Germinal center (tissue), 1 donor: ENCODE measurements at places on chromosomes 12 and 14.

DNA sequence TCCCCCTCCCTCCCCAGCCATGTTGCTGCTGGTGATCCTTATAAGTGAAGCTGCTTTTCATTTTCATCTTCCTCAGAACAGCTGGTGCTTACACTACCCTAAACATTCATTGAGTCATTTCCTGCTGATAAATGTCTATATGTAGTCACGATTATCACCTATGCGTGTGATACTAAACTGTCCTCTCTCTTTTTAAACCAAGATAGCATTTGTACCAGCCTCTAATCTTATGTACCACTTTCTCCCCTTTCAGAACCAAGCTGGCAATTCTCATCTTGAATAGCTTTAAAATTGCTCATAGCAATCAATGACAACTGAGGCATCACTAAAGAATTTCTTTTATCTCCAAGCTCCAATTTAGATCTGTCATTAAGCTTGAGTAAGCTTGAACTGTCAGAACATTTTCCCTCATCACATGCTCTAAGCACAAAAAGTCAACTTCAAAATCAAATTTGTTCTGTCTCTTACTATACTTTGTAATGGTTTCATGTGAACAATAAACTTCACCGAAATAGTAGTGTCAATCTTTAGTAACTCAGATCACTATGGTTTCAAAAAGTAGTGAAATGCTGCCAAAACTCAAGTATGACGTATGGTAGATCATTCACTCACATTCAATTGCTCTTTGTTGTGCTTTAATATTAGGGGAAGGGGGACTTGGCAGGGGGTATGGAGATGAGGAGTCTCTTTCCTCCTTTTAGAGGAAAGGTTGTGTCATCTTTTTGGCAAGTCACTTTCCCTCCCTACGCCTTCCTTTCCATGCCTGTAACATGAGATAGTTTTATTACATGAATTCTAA lies 178.1 kb upstream of the NOVA1 start:
- DNase-seq: no peak

- no peak for DNase-seq
Measured at GRCh38 chr14:23364164-23365035, 572 bp downstream of the EFS start.

DNA sequence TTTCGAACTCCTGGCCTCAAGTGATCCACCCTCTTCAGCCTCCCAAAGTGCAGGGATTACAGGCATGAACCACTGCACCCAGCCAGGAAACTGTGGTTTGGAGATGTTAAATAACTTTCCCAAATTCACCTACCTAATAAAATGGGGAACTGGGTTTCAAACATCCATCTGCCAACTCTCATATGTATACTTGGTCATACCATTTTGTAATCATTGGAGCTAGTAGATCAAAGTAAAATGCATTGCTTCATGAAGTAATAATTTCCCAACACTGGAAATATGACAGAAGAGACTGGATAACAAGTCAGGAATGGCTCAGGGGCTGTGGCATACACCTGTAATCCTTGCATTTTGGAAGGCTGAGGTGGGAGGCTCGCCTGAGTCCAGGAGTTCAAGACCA lies 5.3 kb upstream of the HECTD1 start:
- no peak for DNase-seq

DNA sequence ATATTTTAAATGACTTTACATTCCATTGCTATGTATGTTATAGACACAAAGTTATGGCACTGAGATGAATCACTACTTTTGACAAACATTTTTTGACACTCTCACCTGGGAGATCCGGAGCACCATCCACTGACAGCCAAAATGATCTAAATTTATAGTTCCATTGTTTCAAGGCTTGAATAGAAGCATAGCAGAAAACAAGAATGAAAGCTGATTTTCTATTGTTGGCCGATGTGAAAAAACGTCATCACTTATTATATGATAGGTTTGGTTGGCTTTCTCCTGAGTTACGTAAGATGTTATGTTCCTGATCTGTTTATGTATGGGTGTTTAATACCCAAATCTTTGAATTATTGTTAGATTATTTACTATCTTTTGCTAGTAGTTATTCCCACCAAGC lies 306.2 kb downstream of the PAWR start:
- DNase-seq: no peak

GRCh38 chr12:57119294-57120085 lies 8.3 kb upstream of the STAT6 start:
- DNase-seq: no peak

DNA sequence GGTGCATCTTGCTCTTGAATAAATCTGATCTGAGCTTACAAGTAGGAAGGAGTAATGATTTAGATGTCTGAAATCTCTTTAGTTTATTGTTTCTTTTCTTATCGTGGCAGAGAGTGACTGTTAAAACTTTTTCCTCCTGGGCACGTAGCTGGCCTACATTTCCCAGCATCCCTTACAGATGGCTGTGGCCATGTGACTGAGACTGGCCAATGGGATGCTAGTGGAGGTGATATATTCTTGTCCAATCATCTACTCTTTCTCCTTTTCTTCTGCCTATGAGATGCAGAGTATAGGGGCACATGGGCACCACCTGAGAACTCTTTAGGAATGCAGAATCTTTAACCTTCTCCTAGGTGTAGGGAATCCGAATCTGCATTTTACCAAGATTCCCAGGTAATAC lies 237.3 kb downstream of the RGS6 start:
- DNase-seq: peak; percentile 19

- DNase-seq: no peak
Measured at GRCh38 chr14:23621204-23621931, 14.8 kb upstream of the DHRS2 start.

GRCh38 chr14:105309371-105309770 lies 5.2 kb upstream of the PACS2 start:
- DNase-seq: no peak

DNA sequence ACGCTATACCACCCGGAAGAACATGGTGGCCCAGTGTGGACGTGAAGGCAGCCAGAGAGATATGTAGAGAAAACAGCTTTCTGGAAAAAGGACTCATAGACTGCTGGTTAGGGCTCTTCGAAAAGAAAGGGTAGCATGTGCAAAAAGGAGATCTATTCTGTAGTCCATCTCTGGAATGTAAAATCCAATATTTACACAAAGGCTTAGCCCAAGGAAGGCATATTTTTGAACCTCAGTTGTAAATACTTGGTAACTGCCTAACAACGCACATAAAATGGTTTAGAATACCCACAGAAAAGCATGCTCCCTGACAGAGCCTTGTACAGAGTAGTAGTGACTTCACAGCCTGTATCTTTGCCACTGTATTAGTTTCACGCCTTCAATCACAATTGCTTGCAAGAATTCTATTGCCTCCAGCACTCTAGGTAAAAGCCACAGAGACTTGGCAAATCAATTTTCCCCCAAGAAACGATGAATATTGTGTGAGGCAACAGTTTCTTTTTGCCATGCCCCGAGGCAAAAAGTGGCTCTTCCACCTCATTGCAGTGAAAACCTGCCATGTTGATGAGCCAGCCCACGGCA lies 59.2 kb downstream of the TRIM9 start:
- DNase-seq: no peak

DNA sequence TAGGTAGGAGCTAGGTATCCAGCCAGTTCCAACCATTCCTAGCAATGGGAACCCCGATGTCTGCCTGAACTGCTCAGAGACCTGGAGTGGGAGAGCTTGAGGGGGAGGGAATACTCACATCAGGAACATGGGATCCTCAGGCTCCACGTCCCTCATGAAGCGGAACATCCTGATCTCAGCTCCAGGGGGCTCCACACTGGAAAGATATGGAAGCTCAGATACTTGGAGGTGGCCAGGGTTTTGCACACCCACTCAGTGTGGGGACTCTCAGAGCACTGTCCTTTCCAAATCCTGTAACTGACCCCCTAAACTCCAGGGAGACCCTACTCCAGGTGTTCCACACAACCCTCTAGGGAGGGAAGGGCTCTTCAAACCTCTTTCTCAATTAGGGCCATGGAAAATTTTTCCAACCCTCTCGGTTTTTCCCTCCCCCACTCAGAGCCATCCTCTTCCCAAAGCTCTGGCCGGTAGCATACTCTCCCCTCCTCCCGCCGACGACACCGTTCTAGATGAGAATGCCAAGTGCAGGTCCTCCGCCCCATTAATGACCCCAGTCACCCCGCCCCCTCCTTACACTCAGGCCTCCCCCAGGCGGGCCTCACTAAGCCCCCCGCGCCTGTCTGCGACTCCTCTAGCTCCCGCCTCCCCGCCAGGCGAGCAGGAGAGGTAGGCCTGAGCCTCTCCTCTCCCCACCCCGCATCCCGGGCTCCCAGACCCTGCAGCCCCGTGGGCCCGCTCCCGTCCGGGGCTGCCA lies 597 bp downstream of the MLF2 start:
- DNase-seq: no peak

DNA sequence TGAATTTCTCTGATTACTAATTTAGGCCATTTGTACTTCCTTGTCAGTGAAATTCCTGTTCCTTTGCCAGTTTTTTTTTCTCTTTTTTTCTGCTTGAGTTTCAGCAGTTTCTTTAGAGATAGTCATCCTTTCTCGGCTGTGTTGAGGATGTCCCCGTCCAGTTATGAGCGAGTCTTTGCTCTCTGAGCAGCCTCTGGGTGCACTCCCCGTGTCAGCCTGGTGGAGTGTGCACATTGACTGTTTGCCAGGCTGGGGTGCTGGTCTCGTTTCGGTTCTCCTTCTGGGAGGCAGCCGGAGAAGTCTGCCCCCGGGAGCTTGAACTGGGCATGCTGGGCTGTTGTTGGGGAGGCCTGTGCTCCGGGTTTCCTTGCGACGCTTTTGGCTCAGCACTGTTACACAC lies 3.0 kb downstream of the PACS2 start:
- DNase-seq: no peak

GRCh38 chr14:51365241-51365965 lies 125.4 kb downstream of the TMX1 start:
- no peak for DNase-seq

- DNase-seq: no peak
Measured at GRCh38 chr12:70543444-70543843, 93.8 kb downstream of the PTPRB start.

- peak; percentile 31 for DNase-seq
Measured at GRCh38 chr12:45244561-45245343, 28.9 kb downstream of the ANO6 start.

DNA sequence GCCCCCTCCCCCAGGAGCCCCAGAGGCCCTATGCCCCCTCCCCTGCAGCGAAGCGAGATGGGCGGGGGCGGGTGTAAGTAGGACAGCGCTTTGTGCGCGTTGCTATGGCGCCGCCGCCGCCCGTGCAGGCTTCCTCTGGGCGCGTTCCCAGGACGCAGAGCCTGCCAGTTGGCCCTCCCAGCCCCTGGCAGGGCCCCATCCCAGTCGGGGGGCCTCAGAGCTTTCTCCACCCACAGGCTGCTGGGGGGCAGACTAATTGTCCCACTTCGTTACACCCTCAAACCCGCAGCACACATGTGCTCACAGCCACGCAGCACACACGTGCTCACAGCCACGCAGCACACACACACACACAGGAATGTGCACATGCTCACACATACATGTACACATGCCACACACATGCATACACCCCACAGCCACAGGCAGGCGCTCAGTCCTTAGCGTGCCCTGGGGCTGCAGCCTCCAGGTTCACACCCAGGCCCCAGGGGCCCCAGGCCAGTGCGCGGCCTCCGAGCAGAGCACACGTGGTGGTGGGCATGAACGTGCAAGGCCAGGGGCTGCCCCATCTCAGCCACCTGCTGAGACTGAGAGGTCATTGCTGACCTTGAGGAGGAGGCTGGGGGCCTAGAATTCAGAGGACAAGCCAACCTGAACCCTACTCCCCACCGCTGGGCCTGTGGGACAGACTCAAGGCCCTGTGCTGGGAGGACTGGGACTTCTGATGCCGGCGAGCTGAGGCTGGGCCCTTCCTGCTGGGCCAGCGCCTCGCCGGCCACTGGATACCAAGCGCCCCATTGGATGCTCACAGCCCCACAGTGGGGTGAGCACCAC lies 15.6 kb downstream of the TRMT61A start:
- DNase-seq: no peak

GRCh38 chr14:51668870-51669269 lies 17.2 kb downstream of the FRMD6 start:
- DNase-seq: no peak

- no peak for DNase-seq
Measured at GRCh38 chr12:81207173-81207572, 129.3 kb downstream of the ACSS3 start.

DNA sequence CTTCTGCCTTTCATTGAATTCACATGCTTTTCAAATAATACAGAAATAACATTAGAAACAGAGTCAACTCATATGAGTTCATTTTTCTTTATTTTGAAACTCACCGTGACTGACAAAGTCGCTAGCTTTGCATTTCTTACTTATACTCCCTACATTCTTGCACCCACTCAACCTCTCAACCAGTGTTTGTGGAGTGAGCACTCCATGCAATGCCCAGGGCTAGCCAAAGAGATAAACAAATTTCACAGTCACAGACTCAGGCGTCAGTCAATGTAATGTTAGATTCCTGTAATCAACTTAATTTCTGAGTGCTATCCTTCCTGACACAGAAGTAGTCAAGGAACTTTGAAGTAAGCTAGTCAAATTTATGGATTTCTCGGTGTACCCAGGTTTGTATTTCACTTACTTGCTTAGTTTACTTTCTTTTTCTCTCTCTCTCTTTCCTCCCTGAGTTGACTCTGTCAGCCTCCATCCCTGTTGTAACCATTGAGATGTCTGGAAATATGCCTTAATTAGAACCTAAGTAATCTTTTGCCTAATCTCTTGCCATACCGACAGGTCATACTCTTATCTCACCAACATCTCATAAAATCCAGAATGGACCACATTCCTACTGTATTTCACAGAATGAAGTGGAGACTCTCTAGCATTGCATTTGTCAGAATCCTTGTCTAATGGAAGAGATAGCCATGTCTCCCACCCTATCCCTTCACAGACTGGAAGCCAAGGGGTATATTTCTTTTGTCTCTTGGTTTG lies 413.0 kb downstream of the AEBP2 start:
- no peak for DNase-seq

- no peak for DNase-seq
Measured at GRCh38 chr12:5499566-5500330, 67.8 kb downstream of the NTF3 start.
